ENCODE measurements at places on chromosomes 12 and 14.

DNA sequence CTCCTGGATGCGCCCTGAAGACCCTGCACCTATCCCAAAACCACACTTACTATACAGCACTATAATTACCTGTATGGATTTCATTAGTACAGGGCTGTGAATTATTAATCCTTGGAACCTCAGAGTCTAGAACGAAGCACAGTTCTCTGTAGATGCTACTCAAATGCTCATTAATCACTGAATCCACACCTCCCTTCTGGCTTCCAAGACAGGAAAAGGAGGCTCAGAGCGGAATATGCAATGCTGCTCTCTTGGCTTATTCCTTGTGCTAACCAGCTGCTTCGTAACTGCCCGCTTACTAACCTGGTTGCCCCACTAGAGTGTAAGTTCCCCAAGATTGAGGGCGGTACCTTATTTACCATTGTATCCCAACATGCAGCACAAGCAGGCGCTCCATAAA is 39.1 kb upstream of the NUDT4 start:
- no peak for DNase-seq

- no peak for DNase-seq
These were observed 36.1 kb downstream of the CFL2 start for GRCh38 chr14:34678306-34678705.

- no peak for DNase-seq
These were observed 162.7 kb downstream of the GRIP1 start for GRCh38 chr12:66516133-66516532.

- DNase-seq: no peak
These were observed 930.2 kb upstream of the FOXG1 start for GRCh38 chr14:27836386-27836785.

DNA sequence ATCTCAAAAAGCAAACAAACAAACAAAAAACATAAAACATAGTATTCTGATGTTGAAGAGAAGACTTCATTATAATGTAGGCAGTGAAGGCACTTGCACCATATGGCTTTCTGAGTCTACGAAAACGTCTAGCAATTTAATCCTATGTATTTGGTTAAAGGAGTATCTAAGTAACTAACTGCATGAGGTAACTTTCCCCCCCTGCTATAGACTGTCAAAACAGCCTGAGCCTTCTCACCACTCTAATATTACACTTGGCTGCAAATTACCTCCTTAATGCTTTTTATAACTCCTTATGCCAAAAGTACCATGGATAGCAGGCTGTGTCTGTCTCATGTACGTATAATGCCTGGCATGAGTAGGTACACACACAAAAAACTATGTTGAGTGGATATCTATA is 607.6 kb upstream of the FLRT2 start:
- no peak for DNase-seq
